ENCODE measurements at places on chromosomes 5 and 9.

DNA sequence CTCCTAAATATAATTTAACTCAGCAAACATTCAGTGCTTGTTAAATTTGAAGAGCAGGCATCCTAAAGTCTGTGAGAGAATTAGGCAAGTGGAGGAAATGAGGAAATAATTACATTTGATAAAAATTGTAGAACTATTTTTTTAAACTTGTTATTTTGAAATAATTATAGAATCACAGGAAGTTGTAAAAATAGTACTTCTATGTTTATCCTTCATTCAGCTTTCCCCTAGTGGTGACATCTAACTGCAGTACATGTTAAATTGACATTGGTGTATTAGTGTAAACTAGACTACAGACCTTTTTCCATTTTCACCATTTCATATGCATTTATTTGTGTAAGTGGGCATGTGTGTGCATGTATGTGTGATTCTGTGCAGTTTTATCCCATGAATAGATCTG, 51.6 kb downstream of the F2RL2 start:
- DNase-seq = no peak

- DNase-seq = no peak
Observed at GRCh38 chr5:32021771-32022170, 152.3 kb downstream of the GOLPH3 start.

GRCh38 chr5:128262911-128263310, 179.3 kb downstream of the SLC12A2 start:
- DNase-seq = no peak

- DNase-seq = no peak
Observed at GRCh38 chr5:120678279-120678678, 214.2 kb downstream of the PRR16 start.

GRCh38 chr9:5569409-5569808, 59.1 kb downstream of the PDCD1LG2 start:
- no peak for DNase-seq

DNA sequence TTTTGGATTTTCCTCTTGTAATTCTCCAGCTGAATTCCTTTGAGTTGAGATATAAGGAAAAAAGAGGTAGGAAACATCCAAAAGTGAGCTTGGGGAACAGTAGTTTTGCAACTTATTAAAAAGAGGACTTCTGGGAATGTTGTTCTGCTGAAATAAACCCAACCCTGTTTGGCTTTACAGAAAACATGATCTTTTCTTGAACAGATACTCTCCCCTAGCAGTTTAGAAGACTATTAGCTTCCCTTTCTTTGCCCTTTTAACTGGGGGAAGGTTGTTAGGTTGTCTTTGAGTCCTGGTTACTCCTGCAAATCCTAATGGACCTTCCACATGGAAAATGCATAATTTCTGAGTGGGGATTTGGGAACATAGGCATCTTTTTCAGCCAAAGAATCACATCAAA, 168.7 kb upstream of the RPS23 start:
- no peak for DNase-seq

DNA sequence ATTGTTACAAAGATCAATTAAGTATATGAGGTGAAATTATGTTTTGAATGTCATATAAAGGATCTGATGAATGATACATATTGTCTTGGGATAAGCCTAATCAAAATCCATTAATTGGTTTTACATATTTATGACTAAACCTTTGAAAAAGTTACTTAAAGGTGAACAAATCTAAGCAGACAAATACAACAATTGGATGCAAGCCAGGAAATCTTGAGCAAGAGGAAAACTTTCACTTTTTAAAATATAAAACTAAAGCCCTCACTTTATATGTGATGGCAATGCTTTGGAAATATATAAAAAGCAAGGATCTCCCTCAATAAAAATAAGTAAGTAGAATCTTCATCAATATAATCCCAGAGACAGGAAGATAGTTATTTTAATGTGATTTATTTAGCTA, 80.1 kb downstream of the EDIL3 start:
- no peak for DNase-seq

DNA sequence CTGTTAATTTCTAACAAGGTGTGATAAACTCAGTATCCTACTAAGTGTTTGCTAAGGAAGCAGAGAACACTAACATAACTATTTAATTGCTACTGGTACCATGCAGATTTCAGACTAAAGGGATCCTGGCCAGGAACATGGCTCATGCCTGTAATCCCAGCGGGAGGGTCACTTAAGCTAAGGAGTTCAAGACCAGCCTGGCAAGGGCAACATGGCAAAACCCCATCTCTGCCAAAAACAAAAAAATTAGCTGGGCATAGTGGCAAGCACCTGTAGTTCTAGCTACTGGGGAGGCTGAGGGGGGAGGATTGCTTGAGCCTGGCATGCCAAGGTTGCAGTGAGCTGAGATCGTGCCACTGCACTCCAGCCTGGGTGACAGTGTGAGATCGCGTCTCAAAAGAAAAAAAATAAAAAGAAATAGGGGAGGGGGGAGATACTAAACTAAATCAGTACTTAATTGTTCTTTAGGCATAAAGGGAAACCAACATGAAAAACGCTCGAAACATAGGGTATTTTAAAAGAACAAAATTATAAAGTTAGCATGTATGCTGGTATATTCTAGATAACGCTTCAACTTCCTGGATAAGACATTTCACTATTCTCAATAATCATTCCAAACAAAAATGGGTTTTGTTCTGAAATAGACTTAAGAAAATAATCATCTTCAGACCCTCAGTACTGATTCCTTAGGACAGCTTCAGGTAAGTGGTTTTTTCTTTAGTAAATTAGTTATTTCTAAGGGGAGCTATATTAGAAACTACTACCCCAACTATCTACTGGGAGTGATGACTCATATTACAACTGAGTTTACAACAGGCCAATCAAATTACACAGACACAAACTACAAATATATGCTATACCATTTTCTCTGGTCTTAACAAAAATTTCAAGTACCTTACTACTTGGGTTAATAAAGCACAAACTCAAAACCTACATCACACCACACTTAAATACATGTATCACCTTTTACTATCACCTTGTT, 3.5 kb downstream of the PANK3 start:
- DNase-seq = no peak

DNA sequence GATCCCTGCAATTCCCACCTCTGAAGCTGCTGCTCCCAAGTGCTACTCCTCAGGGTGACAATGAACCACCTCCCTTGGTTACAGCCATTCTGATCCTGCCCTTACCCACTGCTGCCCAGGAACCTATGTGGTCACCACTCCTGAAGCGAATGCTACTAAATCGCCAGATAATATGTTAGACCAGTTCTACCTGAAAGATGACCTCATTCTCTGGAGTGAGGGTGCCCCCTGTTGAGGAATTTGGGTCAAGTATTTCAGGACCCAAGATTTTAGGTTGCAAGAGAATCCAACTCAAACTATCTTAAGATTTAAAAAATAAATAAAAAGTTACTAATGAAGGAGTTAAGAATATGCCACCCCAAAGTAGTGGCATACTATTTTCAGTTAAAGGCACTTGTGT, 5.8 kb upstream of the SNAPC3 start:
- no peak for DNase-seq

GRCh38 chr5:170171811-170172210, 61.0 kb upstream of the C5orf58 start:
- no peak for DNase-seq

GRCh38 chr9:78366827-78367226, 69.9 kb downstream of the PSAT1 start:
- DNase-seq = no peak

- DNase-seq = no peak
Observed at GRCh38 chr9:92467041-92467440, 15.3 kb downstream of the ASPN start.

GRCh38 chr9:96187151-96187555, 114.8 kb downstream of the HSD17B3 start:
- DNase-seq = no peak

DNA sequence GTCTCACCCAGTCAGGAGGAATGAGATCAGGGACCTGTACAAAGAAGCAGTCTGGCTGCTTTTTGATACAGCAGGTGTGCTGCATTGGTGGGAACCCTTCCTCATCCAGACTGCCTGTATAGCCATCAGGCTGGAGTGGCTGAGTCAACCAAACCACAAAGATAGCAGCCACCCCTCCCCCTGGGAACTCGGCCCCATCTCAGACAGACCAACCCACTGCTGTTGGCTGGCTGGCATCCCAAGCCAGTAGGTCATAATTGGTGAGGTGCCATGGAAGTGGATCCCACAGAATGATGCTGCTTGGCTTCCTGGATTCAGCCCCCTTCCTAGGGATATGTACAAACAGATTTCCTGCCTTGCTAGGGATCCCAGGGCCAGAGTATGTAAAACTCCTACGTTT, 60.9 kb downstream of the YTHDC2 start:
- DNase-seq = no peak

GRCh38 chr9:87211669-87212068, 264.4 kb upstream of the GAS1 start:
- no peak for DNase-seq

DNA sequence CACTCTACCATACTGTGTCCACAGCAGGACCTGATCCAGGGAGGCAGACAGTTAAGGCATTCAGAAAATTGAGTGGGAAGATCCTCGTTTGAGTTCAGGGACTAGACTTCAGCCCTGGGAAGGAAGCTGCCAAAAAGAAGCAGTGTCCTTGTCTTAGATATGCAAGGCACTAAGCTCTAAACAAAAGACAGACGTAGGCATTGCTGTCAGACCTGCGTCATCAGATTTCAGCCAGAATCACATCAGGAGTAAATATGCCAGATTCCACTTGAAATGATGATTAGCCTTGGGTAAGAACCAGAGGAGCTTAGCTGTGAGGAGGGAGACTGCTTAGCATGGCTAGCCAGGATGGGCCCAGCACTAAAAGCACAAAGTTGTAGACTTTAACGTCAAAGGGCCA, 56.7 kb downstream of the MAMDC2 start:
- DNase-seq = no peak

DNA sequence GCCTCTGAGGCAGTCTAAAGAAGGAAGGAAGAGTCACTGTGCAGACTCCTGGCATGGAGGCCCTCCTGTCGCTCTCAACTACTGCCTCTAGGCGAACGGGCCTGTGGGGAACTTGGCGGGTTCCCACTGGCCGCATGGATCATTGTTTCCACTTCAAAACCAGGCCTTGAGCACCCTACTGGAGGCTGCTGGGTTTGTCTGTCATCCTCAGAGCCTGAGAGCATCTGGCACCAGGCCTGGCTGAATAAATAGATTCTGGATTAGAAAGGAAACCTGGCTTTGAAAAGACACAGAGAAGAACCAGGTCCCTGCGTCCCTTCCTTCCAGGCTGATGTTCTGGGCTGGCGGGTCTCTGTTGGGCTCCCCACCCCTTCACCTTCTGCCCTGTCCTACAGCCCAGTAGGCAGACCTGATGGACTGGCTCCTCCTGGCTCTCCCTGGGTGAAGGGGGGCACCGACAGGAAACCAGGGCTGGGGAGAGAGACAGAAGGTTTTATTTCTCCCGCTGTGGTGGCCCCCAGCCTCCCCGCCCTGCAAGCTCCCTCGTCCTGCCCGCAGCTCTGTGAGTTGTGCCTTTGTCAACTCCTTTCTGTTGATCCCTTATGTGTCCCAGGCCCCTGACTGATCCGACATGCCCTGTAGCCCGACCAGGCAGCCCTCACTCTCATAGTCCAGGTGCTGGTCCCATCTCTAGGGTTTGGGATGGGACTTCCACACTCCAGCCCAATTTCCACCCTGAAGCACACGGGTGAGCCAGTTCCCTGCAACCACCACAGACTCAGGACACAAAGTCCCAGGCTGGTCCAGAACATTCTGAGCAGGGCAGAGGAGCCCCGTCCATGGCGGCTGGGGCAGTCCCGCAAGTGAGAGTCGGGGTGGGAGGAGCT, 50.1 kb downstream of the ADAMTS2 start:
- no peak for DNase-seq

DNA sequence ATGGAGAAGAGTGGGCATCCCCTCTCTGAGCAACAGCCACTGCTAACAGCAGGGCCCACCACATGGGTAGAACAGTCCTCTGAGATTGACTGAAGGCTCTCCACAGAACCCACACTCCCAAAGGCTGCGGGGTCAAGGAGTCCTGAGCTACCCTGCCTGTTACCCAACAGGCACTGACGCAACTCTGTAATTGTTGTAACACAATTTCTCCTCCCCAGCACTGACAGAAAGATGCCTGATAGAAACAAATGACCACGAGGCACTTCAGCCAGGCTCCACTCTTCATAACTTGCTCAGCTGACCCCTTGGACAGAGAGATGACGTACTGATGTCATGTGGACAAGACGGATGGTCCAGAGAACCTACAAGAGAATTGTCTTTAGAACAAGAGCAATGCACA, 220.7 kb downstream of the SPOCK1 start:
- DNase-seq = no peak

- DNase-seq = no peak
Observed at GRCh38 chr5:116528519-116529234, 45.9 kb downstream of the SEMA6A start.

GRCh38 chr5:122639864-122640263, 135.0 kb upstream of the SNX2 start:
- no peak for DNase-seq

DNA sequence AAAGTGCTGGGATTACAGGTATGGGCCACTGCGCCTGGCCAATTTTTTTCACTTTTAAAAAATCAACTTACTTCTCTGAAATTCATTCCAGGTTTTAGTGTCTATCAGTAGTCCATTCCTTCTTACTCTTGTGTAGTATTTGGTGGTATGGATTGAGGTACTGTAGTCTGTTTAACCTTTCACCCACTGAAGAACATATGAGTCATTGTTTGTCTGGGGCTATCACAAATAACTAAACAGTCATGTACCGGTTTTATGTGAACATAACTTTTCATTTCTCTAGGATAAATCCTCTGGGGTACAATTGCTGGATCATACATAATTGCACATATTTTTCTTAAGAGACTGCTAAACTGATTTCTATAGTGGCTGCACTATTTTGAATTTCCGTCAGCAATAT, 1188.0 kb upstream of the CDH9 start:
- no peak for DNase-seq

DNA sequence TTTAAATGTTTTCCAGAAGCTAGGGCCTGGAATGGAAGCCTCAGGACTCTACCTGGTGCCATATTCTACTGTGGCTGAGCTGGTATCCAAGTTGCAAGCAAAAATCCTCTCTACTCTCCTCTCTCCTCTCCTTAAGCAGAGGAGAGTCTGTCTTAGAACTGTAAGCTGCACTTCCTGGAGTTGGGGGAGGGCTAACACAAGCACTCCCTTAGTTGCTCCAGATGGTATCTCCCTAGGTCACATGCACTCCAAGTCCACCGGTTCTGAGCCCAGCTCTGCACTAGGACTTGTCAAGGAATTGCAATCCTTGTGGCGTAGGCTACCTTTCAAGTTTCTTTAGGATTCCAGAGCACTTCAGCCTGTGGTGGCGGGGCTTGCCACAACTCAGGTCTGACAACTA, 513.9 kb upstream of the RGMB start:
- DNase-seq = no peak

GRCh38 chr9:137502008-137502911, 43.1 kb upstream of the NSMF start:
- no peak for DNase-seq

GRCh38 chr5:96752341-96753016, 55.3 kb downstream of the ERAP1 start:
- no peak for DNase-seq

- DNase-seq = no peak
Observed at GRCh38 chr5:59891962-59892643, 1.4 kb downstream of the PDE4D start.
